SJSA1 (cell line): ENCODE measurements at places on chromosomes 1 and 21.

DNA sequence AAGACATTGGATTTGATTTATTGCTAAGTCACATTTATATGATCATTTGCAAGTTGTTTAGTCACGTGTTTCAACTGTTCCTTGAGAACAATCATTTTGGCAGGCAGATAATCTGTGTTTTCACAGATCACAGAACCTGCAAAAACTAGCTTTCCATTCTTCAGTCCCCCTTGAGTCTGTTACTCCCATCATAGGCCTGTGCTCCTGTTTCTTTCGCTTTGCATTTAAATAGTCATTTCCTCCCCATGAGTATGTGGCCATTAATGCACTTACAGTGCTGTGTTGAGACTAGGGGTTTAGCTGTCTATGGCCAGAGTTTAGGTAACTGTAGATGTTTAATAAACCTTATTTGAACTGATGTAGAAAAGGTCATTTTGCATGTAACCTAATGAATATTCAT, 214.5 kb downstream of the PATJ start:
- DNase-seq, result no peak

GRCh38 chr1:70714149-70714548, 303.1 kb downstream of the CTH start:
- no peak for DNase-seq

DNA sequence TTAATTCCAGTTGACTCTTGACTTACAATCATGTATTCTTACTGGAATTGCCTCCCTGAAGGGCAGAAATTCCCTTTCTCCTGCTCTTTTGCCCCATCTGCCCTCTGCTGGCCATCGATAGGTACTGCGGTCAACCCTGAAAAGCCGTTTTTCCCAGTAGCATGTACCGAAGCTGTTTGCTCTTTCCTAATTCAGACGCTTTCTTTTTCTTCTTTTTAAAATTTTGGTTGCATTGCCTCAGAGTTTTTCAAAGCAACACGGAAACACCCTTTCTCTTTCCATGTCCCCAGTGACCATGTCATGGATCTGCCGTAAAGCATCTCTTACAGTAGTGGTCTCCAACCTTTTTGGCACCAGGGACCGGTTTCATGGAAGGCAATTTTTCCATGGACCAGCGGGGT, 164.2 kb upstream of the C1orf21 start:
- peak; percentile 56 for DNase-seq

GRCh38 chr1:205339717-205340116, 17.0 kb downstream of the KLHDC8A start:
- no peak for DNase-seq

DNA sequence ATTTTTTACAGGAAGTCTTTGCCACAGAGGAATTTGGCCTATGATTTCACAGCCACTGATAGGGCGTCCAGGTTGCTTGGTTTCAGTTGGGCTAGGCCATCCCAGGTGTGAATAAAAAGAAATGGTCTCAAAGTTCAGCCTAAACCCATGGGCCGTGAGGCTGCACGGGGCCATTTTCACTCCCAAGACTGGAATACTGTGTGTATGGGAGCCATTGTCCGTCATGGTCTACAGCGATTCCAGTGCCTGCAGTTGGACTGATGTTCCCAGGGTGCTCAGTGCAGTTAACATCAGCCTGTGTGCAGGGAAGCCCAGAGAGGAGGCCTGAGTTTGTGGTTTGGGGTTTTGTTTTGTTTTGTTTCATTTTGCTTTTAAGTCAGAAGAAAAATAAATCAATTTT, 133.2 kb downstream of the ADSS2 start:
- DNase-seq, result no peak

DNA sequence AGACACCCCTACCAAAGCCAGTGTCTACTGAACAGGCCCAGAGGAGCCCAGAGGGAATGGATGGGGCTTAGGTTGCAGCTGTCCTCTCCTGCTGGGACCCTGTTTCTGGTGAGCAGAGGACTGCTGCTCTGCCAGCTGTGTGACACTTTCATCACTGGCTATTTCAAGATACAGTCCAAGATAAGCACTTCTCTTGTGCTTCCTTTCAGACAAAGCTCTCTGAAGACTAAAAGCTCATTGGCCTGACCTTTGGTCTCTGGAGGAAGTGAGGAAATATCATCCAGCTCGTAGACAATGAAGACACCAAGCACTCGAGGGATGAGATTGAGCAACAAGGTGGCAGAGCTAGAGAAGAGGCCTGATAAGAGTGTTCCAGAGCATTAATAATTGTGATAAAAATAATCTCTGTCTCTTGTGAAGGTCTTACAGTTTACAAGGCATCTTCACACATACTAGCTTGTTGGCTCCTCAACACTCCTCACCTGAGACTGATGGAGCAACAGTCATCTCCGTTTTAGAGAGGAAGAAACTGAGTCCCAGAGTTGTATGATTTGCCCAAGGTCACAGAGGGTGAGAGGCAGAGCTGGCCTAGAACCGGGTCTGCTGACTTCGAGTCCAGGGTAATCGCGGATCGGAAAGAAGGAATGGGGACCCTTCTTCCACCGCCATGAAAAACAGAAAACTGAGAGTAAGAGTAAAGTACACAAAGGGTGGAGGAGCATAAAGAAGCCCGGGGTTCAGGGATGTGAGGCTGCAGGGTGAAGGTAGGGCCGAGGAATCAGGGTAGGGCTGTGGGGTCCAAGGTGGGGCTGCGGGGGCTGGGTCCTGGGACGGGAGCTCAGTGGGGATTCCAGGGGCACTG, 666 bp downstream of the PAFAH2 start:
- peak; percentile 12 for DNase-seq

- no peak for DNase-seq
These were observed 39.1 kb downstream of the NIPAL3 start for GRCh38 chr1:24454673-24455072.

DNA sequence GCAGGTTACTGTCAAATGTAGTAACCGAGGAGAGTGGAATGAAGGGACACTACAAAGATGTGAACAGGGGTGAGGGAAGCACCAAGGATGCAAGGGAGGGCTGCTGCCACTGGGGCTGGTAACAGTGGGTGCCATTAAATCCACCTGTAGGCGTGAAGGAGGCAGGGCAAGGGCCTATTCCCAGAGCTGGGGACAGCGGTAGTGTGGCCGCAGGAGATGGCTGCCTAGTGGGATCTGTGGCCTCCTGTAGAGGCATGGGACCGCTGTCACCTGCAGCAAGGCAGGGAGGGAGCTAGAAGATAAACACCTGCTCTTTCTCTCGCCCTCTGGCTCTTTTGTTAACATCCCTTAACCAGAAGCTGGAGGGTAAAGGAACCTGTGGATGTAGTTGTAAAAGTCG, 80.5 kb upstream of the CNIH3 start:
- DNase-seq, result no peak

- DNase-seq, result no peak
These were observed 93.6 kb upstream of the ACTRT2 start for GRCh38 chr1:2927393-2928360.
